Activated B cell treated with CpG ODN at 0.5 μM for 24 hours (primary cell): ENCODE measurements at places on chromosomes 2 and 18.

GRCh38 chr2:17733599-17733998 lies 20.0 kb downstream of the SMC6 start:
- no peak for DNase-seq

DNA sequence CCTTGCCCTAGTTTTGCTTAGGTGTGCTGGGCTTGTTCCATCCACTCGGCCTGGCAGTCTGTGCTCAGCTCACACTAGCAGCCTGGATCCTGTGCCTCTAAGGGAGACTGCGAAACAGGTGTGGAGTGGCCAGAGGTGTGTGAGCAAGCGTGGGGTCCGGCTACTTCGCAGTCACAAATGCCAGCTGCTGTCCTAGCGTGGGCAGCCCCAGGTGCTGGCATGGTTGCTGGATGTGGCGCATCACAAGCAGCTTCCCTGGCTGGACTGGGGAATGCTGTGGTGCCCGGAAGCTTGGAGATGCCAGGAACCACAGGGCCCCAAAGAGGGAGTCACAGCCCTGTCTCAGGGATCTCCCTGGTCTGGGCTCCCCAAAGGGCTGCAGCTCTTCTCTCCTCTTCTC lies 119.0 kb upstream of the TMEFF2 start:
- no peak for DNase-seq

DNA sequence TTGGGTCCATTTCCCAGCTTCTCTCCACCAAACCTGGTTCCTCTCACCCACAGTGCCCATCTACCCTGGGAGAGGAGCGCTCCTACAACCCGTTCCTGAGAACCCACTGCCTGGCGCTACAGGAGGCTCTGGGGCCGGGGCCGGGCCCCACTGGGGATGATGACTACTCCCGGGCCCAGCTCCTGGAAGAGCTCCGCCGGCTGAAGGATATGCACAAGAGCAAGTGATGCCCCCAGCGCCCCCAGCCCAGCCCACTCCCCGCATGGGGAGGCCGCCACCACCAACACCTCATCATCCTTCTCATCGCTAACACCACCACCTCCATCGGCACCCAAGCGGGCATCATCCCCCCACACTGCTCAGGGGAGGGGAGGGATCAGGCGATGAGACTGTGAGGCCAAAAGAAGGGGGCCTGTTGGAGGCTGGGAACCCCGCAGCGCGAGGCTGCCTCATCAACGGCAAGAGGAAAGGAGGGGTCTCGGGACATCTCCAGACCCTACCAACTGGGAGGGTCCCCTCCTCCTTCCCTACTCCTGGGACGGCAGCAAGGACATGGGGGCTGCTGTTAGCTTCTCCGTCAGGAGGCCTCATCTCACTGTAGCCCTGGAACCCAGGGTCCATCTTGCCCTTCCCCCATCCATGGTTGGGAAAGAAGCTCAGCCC lies 11.8 kb upstream of the CATIP start:
- no peak for DNase-seq

GRCh38 chr2:200944467-200945394 lies 18.7 kb downstream of the ORC2 start:
- no peak for DNase-seq

- DNase-seq: no peak
Observed at GRCh38 chr18:50128506-50129271, 66.3 kb downstream of the MYO5B start.

DNA sequence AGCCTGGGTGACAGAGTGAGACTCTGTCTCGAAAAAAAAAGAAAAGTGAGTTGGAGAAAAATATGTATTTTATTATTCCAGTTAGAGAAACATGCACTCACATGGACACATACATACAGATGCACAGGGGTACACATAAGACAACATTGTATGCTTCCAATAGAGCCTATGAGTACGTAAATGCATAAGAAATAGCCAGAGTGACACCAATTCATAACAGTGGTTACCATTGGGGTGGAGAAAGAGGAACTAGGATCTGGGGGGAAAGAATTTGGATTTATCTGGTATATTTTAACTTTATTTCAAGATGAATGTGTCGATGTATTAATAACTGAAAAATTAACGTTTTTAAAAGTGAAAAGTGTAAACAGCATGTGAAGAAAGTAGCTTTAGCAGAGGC lies 16.1 kb downstream of the IL36A start:
- DNase-seq: no peak

GRCh38 chr2:218859556-218859987 lies at the start of gene WNT6:
WNT6 (plus strand) TSS chr2:218859805; CDS start chr2:218860038, 233 bp downstream.
- DNase-seq: no peak

- DNase-seq: peak; percentile 60
Observed at GRCh38 chr2:237072067-237072931, 13.4 kb upstream of the COPS8 start.

DNA sequence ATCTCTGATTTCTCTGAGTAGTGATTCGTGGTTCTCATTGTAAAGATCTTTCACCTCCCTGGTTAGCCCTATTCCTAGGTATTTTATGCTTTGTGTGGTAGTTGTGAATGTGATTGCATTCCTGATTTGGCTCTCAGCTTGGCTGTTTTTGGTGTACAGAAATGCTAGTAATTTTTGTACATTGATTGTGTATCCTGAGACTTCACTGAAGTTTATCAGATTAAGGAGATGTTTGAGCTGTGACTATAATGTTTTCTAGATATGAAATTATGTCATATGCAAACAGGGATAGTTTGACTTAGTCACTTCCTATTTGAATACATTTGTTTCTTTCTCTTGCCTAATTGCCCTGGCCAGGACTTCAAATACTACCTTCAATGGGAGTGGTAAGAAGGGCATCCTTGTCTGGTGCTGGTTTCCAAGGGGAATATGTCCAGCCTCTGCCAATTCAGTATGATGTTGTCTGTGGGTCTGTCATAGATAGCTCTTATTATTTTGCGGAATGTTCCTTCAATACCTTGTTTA lies 251.9 kb upstream of the ZNF804A start:
- no peak for DNase-seq

DNA sequence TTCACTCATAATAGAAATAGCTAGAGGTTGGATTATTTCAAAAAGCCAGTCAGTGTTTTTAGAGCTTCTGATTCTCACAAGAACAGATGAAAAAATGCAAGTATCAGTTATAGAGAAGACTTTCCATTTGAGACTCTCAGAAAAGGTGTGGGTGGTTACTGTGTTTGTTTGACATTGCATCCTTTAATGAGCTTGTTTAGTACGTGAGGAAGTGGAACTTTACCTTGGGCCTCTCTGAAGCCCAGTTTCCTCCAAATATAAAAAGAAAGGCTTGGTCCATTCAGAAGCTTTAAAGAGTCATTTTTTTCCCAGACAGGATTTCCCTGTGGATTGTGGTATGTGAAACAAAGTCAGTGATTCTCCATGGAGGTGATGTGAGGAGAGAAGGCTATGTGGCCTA lies 89.9 kb upstream of the RANBP2 start:
- no peak for DNase-seq

- no peak for DNase-seq
Observed at GRCh38 chr2:138577066-138577465, 75.5 kb downstream of the SPOPL start.

GRCh38 chr2:1862608-1863280 lies 118.4 kb upstream of the PXDN start:
- DNase-seq: no peak

DNA sequence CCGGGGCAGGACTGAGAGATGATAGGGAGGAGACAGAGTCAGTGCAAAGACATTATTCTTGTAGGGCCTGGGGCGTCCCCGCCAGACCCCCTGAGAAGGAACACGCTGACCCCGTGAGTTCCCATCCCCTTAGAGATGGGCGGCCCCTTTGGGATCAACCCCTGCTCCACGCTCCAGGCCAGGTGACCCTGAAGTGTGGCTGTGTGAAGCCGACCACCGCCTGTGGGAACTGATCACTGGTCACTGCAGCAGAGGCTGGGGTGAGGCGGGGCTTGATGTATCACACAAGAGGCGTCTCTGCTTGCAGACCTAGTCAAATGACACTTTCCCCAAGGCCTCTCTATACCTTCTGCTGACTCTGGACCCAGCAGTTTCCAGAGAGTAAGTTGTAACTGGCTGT lies 157.4 kb upstream of the TWIST2 start:
- no peak for DNase-seq

DNA sequence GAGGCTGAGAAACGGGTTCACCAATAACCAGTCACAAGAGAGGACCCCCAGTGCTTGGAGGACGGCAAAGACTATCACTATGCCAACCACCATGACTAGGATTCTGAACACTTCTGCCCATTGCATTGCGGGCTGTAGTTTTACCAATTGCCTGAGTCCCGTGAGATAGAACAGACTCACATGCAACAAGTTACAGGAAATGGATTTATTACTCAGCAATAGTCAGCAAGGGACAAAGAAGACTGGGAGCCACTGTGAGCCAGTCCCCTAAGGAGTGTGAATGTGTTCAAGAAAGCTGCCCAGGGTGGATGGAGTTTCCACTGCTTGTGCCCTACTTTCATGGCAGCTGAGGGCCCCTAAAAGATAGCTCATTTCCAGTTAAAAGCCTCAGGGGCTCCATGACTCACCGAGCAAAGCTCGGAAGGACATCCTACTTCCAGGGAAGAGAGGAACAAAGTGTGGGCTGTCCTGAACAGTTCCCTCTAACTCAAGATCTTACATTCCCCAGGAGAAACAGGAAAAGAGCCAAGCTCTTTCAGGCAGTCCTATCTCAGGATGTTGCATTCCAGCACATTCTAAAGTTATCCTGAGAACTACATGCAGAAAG lies 54.4 kb downstream of the SLC4A3 start:
- no peak for DNase-seq

DNA sequence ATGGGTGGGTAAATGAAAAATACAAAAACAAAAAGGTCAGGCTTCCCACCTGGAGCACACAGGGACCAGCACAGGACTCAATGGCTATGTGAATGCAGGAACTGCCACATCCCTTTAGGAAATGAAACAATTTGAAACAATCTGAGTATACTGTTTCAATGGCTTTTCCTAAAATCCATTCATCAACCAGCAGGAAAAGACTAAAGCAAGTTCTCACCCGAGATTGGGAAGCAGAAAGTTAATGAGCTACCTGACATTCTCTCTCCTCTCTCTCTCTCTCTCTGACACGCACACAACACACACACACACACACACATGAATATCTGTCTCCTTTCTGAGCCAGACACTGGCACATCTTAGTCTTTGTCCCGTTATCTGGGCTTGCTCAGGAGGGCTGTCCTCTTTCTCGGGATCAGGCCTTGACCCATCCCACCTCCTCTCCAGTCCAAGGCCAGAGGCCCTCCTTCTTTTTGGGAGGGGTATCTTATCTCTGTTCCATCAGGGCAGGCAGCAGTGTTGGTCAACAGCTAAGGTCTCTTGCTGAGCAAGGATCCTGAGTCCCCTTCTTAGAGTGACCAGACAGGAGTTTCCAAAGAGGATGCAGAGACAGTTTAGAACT lies 11.6 kb upstream of the LRRFIP1 start:
- no peak for DNase-seq

DNA sequence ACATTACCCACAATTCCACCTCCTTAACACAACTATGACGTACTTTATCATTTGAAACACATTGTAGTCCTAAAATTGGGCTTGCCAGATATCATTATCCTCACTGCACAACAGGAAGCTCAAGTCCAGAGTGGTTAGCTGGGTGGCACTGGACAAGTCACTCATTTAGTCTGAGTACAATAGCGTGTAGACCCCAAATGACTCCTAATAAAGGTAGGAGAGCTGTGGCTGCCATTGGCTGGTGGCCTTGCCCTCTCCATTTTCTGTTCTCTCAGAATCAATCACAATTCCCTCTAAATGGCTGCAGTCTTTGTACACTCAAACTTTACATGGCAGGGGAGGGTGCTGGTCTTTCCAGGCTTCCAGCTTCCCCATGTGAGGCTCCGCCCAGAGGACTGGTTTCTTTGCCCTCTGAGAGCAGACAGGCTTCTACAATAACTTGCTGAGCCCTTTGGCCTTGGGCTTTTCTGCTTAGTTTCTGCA lies 11.7 kb downstream of the PSTPIP2 start:
- no peak for DNase-seq

DNA sequence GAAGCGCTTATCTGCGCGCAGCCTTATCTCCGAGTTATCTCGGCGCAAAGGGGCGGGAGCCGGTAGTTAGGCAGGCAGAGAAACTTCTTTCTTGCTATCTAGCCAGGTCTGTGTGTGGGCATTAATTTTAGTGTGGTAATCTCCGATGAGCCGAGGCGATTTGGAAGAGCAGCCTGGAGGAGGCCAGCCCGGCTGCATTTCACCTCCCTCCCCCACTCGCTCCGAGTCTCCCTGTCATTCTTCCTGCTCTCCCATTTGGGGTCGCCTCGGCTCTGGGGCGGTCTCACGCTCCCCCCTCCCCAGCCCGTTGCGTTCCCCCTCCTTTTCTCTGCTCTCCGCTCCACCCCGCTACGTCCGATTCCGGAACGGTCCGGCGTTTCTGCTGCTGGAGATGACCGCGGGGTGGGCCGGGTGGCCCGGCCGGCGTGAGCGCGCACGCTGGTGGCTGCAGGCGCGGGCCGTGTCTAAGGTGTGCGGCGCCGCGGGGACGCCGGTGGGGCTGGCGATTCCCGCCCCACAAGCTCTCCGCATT lies 566 bp downstream of the GATA6 start:
- no peak for DNase-seq

- no peak for DNase-seq
Observed at GRCh38 chr2:230749111-230749510, 36.5 kb downstream of the CAB39 start.

- DNase-seq: no peak
Observed at GRCh38 chr2:176755537-176756135, 457.0 kb upstream of the HNRNPA3 start.

DNA sequence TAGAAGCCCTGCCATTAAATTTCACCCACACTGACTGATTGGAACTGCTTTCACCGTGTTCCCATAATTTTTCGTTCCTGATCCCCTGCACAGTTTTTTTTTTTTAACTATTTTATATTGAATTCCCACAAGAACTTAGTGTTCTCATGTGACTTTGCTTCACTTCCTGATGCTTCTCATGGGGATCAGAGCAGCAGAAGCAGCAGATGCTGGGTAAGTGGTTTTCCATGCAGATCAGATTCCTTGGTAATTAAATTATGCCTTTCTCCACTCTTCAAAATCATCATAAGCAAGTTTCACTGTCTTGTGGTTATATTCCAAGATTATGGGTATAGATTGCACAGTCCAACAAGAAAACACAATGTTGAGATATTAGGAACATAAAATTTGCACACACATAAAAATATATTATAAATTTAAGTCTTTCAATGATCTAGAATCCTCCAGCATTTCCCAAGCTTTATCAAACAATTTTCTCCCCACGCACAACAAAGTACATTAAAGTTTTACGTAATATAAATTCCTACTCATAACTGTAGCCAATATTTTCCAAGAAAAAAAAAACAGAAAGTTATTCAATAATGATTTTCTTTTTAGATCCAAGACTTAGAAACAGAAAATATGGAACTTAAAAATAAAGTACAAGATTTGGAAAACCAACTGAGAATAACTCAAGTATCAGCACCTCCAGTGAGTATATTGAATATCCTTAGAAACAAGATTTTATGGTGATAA lies 277.9 kb downstream of the GULP1 start:
- no peak for DNase-seq

- DNase-seq: no peak
Observed at GRCh38 chr2:98441706-98442450, 2.8 kb upstream of the INPP4A start.

DNA sequence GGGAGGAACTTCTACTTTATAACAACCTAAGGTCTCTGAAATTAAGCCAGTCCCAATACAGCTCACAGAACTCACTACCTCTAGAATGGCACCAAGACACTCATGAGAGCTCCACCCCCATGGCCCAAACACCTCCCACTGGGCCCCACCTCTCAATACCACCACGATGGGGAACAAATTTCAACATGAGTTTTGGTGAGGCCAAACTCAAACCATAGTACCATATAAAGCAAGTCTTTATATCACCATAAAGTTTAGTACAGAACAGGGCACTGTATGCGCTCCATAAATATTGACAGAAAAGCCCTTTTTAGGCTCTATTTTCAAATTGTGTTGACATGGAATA lies 3.3 kb downstream of the AFG3L2 start:
- DNase-seq: no peak
